ENCODE measurements at places on chromosomes 4 and X.

GRCh38 chrX:81286075-81286474 is 84.2 kb downstream of the SH3BGRL start:
- DNase-seq: no peak

DNA sequence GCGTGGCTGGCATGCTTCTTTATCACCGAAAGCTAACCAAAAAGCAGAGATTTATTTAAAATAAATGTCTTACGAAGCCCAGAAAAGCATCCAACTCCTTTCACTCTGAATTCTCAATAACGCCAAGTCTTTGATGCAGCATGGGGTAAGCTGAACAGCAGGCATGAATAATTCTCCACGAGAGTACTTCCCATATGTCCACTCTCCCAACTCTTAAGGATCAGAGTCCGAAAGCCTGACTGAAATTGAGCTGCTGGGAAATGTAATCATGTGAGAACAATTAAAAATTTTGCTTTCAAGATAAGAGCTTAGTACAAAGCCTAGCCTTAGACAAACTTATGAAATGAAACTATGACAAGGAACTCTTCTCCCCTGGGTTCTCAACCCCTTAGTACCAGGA is 7.5 kb upstream of the SLC39A8 start:
- no peak for DNase-seq

- no peak for DNase-seq
These were observed 5.3 kb downstream of the GAGE10 start for GRCh38 chrX:49308604-49309269.

GRCh38 chrX:119880552-119881437 is 9.2 kb downstream of the NDUFA1 start:
- DNase-seq: peak; percentile 67

DNA sequence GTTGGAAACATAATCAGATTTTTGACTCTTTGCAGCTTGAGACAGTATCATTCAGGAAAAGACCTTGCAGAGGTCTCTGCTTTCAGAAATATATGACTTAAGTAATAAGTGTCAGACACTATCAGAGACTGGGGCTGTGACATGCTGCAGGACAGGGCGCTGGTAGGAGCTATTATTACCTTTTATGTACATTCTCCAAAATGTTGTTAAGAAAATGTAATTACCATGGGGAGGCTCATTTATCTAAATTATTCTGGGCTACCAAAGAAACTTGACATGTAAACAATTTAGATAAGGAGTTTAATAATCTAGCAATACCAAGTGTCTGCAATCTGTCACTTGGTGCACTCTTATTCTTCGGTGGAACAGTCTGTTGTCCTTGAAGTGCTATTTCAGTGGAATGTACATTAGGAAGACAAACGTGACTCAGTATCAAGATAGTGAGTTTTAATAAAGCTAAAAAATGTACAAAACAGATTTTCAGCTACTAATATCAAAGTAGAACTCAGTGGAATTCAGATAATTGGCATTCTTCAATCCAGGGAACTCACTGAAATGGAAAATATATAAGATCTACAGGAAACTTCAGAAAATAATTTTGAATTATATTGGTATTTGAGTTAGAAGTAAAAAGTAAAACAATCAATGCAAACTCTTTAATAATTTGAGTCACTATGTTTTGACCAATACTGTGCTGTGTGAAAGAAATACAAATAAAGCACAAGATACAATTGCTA is 214.5 kb downstream of the KCNIP4 start:
- DNase-seq: no peak

GRCh38 chr4:185640811-185641675 is 105.7 kb upstream of the PDLIM3 start:
- peak; percentile 73 for DNase-seq

DNA sequence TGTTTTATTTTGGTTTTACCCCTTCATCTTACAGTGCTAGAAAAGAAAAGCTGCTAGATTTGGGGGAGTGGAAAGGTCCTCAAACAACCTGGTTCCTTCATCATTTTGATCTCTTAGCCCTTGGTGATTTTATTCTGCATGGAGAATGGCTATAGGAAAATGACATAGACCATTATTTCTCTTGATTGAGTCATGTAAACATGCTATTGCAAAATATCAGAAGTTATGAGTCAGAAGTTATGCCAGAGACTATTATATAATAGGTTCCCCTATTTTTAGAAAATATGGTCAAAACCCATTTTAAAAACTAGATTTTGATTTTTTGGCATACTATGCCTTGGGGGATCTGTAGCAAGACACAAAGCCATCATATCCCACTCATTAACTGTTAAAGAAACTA is 83.7 kb upstream of the FAM9C start:
- peak; percentile 49 for DNase-seq

GRCh38 chrX:69024931-69025330 is 140.3 kb downstream of the PJA1 start:
- peak; percentile 23 for DNase-seq

DNA sequence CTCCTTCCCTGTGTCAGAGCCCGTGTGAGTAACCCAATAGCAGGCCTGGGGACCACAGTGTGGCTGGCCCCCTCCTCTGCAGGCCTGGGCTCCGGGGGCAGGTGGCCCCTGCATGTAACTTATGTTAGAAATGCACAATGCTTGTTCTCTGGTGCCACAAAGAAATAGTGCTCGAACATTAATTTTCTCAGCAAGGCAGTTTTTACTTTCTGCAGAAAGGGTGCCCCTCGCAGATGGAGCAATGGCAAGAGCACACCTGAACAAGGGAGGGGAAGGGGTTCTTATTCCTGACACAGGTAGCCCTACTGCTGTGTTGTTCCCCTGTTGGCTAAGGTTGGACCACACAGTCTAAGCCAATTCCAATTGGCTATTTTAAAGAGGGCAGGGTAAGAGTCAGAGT is 17.1 kb downstream of the TACC3 start:
- no peak for DNase-seq

GRCh38 chr4:37620176-37620575 is 66.0 kb downstream of the RELL1 start:
- no peak for DNase-seq

- peak; percentile 75 for DNase-seq
These were observed 60.8 kb upstream of the CBR4 start for GRCh38 chr4:169070895-169071218.

DNA sequence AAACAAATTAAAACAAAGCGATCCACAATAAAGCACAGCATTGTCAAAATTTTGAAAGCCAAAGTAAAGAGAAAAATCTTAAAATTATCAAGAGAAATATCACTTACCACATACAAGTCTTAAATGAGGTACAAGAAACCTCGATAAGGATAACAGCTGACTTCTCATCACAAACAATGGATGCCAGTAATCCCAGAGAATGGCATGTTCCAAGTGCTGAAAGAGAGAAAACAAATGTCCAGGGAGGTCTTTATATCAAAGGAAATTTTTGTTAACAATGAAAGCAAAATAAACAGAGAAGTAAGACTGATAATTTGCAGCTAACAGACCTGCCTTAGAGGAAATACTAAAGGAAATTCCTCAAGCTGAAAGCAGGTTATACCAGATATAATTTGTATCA is 460.4 kb upstream of the HS3ST1 start:
- DNase-seq: no peak

GRCh38 chr4:137359691-137360315 is 172.5 kb downstream of the PCDH18 start:
- DNase-seq: no peak

DNA sequence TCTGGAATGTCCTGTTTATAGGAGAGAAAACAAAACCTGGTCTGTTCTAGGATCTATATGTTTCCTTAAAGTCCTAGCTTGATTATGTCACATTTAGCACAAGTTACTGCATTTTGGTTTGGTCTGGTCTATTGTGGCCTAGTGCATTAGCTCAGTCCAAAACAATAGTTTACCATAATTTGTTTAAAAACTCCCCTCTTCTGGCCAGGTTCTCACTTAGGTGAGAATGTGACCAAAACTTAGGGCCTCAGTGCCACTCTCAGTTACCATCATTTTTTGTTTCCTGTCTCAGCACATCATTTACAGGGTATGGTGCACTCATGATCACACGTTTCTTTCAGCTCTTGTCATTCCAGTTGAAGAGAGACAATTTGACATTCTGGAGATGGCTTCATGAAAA is 378.5 kb downstream of the KLHL4 start:
- DNase-seq: no peak

- DNase-seq: no peak
These were observed 214.3 kb downstream of the RAPGEF2 start for GRCh38 chr4:159317203-159317602.

DNA sequence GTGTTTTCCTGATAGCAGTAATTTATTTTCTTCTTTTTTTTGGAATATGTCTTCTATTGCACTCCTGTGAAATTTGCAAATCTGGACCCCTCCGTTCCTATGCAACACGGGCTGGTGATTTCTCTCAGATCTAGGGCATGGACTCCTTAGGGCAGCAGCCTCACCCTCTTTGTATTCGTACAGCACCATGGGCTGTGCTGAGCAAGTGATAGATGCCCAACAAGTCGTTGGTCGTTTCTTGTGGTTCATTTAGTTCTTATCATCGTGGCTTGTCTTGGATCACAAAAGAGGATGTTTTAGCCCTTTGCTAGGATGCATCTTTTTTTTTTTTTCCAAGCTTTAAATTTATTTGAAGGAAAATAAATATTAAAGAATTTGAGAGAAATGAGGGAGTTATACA is 82.1 kb downstream of the ARHGAP10 start:
- DNase-seq: no peak

- DNase-seq: no peak
These were observed 1860.7 kb upstream of the PCDH10 start for GRCh38 chr4:131288441-131288840.

DNA sequence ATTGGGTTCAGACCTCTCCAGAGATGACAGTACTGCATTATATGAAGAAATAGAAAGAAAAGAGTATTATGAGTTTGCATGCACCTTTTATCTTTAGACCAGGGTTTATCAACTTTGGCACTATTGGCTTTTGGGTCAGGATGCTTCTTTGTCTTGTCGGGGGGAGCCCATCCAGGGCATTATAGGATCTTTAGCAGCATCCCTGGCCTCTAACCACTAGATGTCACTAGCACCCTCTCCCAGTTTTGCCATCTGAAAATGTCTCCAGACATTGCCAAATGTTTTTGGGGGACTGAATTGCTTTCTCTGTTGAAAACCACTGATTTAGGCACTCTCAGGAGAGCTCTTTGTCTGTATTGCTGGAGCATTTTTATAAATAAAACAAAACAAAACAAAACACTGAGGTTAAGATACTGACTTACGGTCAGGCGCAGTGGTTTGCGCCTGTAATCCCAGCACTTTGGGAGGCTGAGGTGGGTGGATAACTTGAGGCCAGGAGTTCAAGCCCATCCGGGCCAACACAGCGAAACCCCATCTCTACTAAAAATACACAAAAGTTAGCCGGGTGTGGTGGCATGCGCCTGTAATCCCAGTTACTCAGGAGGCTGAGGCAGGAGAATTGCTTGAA is 23.6 kb downstream of the CA5B start:
- peak; percentile 16 for DNase-seq

GRCh38 chrX:15748841-15749240 is 10.8 kb downstream of the CA5B start:
- no peak for DNase-seq

DNA sequence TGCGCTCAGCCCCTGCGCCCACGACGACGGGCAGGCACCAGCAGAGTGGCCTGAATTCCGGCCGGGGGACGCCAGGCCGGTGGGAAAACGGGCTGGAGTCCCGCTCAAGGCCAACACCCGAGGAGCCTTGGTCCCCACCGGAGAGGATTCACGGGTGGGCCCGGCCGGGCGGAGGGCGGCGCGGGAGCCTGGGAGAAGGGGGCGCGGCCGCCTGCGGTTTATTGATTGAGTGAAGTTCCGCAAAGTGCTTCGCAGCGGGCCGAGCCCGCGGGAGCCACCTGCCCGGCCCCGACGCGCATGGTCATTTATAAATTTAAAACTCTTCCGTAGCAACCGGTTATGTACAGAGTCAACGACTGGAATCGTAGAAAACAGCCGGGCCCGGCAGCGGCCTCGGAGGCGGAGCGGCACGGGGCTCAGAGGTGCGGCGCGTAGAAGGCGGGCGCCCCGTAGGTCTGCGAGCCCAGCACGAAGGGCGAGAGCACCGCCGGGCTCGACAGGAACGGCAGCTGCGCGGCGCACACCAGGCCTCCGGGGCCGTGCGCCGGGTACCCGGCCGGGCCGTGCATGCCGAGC is 3.6 kb downstream of the NKX1-1 start:
- DNase-seq: no peak

DNA sequence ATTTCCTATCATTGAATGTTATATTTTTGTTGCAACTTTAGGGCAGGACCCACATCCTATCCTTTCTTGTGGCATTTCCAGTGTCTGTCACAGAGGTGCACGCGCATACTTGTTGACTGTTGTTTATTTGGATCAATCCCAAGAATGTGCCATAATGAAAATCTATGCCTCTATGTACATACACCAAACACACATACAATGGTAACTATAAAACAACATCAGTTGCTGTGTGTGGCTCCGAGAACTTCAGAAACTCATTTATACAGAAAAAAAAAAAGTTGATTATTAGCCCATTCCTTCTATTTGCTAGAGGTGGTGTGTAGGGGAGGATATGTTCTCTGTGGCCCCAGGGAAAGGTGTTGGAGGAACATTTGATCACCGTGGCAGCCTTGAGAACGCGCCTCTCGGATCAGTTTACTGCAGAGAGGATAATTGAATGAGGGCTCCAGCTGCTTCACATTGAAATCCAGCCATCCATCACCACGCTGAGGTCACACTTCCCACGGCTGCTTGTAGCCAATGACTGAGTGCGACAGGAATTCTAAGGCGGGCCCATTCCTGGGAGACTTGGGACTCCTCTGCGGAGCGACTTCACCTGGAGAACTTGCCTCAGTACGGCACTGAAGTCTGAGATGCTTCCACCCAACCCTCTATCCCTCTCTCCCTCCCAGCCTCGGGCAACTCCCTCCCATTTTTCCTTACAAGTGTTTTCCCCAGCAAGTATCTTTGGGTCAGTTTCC is 19.5 kb downstream of the SMPX start:
- DNase-seq: no peak

DNA sequence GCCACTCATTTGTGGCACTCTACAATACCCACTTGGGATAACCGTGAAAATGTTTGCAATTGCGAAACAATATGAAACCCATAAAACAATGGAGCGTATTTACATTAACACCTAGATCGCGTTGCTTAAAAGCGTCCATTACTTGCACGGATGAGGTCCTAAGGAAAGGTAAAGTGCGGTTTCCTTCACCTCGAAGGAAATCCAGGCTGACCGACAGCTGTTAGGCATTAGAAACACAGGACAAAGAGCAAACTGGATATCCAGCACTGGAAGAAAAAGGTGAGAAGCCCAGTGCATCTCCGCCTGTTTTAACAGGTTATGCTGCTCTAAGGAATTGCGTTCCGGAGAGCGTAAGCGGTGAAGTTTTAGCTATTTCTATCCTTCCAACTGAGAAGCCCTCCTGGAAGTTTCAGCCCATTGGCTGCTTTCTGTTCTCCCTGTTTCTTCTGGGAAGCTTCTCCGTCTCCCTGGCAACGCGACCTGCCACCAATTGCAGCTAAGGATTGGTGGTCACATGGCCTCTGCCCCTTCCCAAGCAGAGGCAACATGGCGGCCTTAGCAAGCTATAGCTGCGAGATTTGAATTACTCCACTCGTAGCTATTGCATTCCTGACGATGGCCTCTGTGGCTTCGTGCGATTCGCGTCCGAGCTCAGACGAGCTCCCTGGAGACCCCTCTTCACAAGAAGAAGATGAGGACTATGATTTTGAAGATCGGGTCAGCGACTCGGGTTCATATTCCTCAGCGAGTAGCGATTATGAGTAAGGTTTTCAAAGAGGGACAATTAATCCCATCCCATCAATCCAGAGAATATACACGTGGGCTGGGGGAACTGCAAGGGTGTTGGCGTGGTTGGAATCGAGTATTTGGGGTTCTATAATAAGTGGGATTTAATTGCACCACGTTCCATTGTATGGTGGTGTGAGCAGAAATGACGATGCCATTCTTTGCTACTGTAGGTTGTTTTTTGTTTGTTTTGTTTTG is at the start of gene INTU:
INTU (plus strand) TSS at position 538 of the 984 bp plus-strand sequence; CDS start at position 616, 78 bp downstream.
- peak; percentile 91 for DNase-seq

GRCh38 chr4:89100853-89101252 is 10.5 kb upstream of the TIGD2 start:
- no peak for DNase-seq
